Activated T-helper 1 cell treated with anti-CD3 and anti-CD28 coated beads, Interleukin-2, amount 50 U/mL, for 16 hours (primary cell): ENCODE measurements at places on chromosomes 4 and X.

DNA sequence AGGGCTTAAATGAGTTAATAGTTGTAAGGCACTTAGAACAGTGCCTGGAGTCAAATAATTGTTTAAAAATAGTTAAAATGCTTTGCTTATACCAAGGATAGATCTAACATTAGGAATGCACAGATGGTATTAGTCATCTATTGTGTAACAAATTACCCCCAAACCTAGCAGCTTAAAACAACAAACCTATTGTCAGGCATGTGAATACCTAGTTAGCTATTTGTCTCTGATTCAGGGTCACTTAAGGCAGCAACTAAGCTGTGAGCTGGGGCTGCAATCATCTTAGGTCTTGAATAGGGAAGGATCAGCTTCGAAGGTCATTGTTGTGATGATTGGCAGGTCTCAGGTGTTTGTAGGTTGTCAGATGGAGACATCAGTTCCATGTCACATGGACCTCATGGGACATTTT lies 42.4 kb upstream of the AGA start:
- DNase-seq, result no peak

- no peak for DNase-seq
Observed at GRCh38 chr4:173448103-173448502, 49.2 kb upstream of the SCRG1 start.

DNA sequence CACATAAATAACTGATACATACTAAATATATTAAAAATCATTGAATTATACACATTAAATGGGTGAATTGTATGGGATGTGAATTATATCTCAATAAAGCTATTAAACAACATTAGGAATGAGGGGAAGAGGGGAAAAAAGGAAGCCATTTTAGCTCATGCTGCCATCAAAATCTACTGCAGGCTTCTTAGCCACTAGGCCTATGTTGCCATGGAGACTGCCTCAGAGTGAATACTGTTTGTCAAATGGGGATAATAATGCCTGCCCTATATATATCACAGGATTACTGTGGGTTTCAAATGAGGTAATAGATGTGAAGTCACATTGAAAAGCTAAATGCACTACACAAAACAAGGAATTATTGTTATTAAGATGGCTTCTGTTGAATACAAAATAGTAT lies 21.2 kb downstream of the TMEM255A start:
- DNase-seq, result no peak

- DNase-seq, result no peak
Observed at GRCh38 chr4:119543187-119543586, 85.4 kb downstream of the PDE5A start.

DNA sequence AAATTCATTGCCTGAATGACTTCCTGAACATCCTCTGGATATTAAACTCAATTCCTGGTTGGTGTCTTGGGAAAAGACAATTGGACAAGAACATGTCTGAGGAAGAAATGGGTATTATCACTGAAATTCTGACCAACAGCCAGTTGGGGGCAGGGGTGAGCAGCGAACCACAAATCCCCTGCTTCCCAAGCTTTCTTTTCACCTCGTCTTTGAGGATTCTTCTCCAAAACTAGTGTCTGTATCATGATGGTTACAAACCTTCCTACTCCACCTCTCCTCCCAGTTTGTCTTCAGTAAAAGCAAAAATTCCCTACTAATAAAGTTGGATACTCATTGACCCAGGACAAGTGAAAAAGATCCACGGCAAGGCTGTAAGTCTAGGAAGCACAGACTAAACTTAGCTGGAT lies 48.3 kb upstream of the WDR1 start:
- DNase-seq, result no peak

GRCh38 chr4:35934320-35934981 lies 309.9 kb downstream of the ARAP2 start:
- DNase-seq, result no peak

DNA sequence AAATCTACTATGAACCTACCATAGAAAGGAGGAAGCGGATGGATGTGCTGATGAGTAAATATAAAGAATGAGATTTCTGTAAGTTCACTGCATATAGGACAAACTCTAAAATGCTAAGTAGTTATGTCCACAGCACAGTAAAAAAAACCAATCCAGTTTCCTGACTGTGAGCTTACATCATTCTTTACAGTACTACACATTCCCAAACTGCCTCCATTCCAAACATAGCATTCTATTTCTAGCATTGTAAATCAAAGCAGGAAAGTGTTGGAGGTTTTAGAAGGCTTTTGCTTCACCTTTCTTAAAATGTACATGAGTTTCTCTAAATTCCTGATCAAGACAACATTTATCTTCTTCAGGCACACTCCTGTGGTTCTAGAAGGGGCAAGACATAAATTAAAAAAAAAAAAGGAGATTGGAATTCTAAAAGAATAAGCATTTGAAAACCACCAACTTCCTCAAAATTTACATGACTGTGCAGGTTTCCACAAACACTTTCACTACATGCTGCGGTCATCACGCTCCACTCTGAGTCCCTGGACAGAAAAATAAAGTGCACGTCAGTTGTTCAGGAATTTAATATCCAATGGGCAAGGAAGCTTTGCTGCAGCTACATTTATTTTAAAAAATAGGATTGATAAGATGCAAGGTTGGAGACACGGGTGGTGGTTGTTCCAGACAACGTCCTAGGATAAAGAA lies 297.6 kb upstream of the STS start:
- DNase-seq, result no peak

DNA sequence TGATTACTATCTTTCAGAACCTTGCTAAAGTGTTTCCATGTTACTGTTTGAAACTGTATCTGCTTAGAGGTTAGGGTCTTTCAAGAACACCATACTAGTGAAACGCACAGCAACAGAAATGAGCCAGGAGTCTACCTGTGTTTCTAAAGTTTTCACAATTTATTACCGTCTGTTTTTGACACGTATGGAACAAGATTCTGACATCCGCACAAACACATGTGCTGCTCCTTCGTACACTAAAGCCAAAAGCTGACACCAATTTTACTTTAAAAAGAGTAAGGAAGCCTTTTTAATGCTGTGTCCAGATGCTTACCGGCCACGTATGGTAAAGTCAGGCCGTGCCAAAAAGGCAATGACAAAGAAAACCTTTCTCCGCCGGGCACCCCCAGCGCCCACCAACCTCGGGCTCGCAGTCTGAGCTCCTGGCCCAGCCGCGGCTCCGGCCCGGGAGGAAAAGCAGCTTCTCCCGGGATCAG lies 532 bp downstream of the RPS4X start:
- DNase-seq, result no peak

GRCh38 chrX:20461576-20461975 lies 194.9 kb upstream of the RPS6KA3 start:
- no peak for DNase-seq

DNA sequence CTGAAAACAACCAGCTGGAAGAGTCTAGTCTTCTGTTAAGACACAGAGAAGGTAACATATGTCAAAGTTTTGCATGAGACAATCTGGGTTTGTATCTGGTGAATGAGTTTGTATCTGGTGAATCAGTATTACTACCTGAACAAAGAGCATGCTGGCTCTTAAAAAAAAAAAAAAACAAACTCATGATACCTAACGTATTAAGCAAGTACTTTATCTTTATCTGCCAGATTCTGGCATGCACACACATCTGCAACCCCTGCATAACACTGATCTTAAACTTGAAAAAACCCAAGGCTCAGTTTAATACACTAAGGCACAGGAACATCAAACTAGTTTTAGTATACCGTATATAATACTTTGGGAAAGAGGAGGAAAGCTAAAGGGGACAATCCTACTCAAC lies 5.8 kb downstream of the YTHDC1 start:
- no peak for DNase-seq
